ENCODE measurements at places on chromosomes 7 and 10.
A peak's percentile ranks its signal among the peaks of the same experiment; 100 is the strongest.

DNA sequence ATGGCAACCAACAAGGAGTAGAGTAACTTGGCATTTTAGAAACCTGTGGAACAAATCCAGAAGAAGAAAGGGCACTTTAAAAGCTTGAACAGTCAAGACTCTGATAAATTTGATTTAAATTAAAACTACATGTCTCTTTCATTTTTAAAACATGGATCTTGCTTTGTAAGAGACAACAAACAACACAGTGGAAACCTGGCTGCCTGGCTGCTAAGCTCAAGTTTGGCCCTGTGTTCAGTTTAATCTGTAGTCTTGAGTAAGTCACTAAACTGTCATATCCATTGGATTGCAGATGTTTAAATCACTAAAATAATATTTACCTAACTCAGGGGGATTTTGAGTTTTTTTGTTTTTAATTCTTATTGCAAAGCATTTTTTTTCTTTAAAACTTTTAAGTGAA, 374.9 kb upstream of the SEMA3D start:
- no peak for DNase-seq

GRCh38 chr10:94440096-94440495, 37.8 kb downstream of the TBC1D12 start:
- DNase-seq: no peak

DNA sequence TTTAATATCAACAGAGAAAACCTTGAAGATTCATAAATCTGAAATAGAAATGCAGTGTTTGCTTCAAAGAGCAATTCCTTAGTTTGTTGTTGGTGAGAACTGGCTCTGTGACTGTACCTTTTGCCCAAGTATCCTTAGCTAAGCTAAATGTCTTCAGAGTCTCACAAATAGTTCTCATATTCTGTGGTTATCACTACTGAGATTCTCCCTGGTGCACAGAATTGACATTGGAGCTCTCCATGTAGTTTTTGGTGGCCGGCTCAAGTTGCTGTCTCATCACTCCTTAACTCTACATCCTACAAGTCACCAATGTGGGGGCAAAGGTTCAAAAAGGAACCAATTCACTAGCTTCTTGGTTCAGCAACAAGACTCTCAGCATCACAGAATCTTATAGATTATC, 780.3 kb downstream of the LRMDA start:
- no peak for DNase-seq

- no peak for DNase-seq
Observed at GRCh38 chr10:100693821-100694220, 51.6 kb upstream of the PAX2 start.

DNA sequence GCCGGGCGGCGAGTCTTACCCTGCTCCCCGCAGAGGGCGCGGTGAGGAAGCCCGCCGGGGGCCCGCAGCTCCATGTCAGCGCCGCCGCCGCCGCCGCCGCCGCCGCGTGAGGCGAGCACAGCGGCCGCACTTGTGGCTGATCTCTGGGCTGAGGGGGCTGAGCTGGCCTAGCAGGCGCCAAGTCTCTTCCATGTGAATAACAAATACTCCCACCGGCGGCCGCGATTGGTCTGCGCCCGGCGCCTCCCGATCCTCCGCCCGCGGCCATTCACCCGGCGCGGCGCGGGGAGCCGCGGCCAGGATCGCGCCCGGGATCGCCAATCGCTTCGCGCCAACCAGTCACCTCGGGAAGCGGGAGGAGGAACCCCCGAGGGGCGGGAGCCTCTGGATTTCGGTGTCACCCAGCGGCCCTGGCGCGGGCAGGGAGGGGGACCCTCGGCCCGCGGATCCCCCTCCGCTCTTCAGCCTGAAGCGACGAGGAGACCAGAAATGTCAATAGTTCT, at the start of gene GRM8:
TSS of gene GRM8 (minus strand) at position 164 of the 503 bp plus-strand sequence.
- no peak for DNase-seq

GRCh38 chr10:3865565-3865964, 80.6 kb upstream of the KLF6 start:
- DNase-seq: no peak

- no peak for DNase-seq
Observed at GRCh38 chr10:12981570-12981969, 19.9 kb downstream of the CCDC3 start.

DNA sequence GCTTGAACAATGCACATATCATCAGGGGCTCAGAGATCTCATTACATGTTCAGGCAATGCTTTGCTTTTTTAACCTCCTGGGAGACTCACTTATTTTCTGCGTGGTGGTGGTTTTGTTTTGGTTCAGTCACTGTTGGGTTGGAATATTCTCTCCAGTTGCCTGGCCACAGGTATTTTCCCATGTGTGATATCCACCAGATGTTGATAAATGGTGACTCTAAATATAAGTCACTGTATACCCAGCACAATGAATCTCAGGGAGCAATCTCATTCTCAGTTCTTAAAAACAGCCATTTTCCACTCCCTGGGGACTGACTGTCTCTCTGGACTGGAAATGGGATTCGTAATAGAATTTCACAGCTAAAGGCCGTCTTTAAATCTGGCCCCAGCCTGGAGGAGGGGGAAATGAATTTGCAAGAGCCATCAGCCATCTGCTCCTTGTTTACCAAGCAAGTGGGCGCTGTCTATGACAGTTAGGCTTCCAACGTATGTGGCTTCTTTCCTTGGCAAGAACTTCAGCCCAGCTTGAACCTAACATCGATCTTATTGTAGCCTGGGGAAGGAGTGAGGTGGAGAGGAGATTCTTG, 1106.2 kb downstream of the NRG3 start:
- no peak for DNase-seq

DNA sequence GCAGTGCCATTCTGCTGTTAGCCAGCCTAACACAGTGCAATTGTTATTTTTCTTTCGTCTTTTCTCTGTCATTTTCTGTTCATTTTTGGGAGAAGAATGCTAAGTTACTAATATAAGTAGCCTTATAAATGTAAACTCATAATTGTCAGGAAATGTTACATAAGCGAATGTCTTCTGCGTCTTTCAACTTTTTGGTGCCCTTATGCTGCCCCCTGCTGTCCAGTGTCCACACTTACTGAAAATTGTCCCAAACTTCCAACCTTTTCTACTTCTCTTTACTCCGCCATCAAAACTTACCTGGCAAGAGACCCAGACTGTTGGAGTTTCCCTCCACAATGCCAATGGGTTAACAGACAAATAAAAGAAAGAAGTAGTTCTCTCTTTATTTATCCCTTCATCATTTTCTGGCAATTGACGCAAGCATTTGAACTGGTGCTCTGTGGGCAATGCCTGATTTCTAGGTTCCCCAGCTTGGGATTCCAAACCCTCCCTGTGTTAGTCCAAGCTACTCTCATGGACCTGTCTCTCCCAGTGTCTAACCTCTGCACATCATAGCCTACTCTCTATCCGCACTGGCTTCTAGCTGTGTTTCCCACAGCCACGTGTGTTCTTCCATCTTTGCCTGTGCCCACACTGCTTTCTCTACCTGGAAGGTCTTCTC, 21.0 kb upstream of the EPC1 start:
- DNase-seq: peak; percentile 66

- DNase-seq: no peak
Observed at GRCh38 chr10:44263771-44264170, 121.1 kb downstream of the CXCL12 start.

GRCh38 chr10:132470410-132471124, 67.0 kb upstream of the INPP5A start:
- DNase-seq: no peak

- no peak for DNase-seq
Observed at GRCh38 chr10:125782054-125782453, 6.4 kb upstream of the MMP21 start.

DNA sequence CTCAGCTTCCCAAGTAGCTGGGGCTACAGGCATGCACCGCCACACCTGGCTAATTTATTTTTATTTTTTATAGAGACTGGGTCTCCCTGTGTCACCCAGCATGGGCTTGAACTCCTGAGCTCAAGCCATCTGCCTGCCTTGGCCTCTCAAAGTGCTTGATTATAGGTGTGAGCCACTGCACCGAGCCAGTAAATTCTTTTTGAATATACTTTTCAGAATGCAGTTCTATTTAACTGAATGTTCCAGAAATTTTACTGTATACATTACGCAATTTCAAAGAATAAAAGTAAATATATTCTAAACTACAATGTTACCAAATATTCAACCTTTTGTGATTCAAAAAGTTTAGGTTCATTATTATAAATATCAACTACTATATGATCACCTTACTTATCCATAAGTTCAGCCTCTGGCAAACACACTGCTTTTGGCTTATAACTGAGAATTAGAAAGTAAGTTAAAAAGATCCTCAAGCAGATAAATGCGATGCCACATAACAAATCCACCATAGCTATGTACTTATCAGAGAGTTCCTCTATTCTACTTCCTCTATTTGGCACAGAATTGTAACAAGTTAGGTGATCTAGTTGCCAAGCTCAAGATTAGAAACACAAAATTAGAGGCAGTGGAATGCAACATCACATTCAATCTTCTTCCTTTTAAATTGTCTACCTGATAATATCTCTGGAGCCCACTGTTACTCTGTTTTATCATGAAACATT, 118.2 kb downstream of the ANK3 start:
- DNase-seq: no peak

DNA sequence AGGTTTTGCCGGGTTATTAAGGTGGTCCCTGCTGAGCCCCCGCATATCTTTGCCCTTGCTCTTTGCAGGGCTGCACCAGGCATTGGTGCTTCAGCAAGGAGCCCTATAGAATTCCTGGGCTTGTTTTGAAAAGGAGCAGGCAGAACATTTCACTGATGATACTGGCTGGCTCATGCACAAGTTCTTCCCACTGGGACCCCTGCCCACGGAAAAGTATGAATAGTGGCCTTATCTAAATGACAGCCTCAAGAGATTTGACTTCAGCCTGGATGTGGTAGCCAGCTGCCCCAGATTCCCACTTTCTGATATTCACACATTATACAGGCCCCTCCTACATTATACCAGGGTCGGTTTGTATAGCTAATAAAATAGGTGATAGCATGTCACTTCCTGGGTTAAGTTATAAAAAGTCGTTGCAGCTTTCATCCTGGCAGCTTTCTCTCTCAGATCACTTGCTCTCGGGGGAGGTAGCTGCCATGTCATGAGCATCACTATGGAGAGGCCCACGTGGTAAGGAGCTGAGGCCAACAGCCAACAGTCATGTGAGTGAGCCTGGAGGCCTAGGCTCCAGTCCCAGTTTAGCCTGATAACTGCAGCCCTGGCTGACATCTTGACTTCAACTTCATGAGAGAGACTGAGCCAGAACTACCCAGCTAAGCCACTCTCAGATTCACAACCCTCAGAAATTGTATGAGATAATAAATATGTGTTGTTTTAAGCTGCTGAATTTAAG, 16.8 kb upstream of the CRTAC1 start:
- no peak for DNase-seq

DNA sequence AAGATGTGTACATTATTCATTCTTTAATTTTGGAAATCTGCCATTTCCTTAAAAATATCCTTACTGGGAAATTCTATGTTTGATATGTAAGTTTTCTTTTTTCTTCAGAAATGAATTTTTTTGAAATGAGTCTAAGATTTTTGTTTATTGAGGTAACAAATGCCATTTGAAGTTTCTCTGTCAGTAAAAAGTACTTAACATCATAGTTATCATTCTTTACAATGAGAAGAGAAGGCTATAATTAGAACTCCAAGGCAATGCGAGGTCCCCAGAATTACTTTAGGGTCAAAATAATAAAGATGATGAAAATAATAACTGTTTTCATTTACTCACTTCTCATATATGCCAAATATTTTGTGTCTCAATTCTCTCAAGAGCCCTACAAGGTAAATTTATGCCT, 37.0 kb upstream of the RHOBTB1 start:
- DNase-seq: no peak

- DNase-seq: no peak
Observed at GRCh38 chr7:6917258-6917657, 91.2 kb upstream of the CCZ1B start.

- no peak for DNase-seq
Observed at GRCh38 chr10:34792881-34793280, 22.2 kb downstream of the PARD3 start.
